ENCODE measurements at places on chromosomes 1 and 21.

DNA sequence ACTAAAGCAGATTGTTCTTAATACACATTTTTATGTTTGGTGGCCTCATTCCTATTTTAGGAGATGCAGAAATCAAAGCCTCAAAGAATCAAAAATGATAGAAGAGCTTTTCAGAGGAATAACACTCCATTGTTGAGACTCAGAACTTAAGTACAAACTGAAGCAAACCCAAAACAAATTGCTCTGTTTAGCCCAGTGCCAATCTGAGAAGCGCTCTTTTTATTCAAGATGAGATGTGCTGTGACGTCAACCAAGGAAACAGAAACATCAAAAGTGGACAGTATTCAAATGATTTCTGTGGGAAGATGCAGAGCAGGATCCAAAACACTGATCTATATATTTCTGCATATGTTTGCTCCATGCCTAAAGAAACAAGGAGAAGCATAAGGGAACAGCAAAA lies 18.0 kb downstream of the COLGALT2 start:
- no peak for DNase-seq

DNA sequence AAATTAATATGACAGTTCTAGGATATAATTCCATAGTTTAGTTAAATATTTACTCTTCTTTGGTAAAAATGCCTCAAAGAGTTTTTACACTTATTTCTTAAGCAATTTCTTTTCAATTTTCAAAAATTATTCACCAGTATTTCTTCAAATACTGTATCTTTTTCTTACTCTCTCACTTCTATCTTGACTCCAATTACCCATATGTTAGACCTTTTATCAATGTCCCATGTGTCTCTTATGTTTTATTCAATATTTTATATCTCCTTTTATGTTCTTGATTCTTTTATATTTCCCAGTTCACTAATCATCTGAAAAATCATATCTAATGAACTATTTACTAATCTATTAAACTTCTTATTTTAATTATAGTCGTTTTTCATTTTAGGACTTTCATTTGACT lies 11.5 kb upstream of the LRIF1 start:
- DNase-seq: no peak

GRCh38 chr1:114079596-114080190 lies 74.0 kb downstream of the SYT6 start:
- DNase-seq: no peak

DNA sequence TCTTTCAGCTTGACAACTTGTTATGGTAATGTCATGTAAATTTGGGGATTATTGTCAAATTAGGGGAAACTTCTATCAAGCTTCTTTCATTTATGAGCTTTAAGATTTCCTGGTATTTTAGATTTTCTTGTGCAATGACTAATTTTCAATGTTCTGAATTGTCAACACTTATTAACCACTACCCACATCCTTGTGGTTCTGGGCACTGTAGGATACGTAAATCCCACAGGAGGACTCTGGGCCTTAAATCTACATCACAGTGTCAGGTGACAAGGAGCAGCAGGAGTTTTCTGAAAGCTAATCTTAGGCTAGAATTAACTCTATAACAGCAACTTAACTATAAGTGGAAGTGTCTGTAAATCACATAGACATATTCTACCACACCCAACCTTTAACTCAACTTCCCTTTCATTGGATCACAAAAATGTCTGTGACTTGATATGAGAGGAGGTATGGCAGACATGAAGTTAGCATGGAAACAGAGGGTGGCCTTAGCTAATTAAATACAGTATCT lies 397.7 kb downstream of the HLX start:
- no peak for DNase-seq

DNA sequence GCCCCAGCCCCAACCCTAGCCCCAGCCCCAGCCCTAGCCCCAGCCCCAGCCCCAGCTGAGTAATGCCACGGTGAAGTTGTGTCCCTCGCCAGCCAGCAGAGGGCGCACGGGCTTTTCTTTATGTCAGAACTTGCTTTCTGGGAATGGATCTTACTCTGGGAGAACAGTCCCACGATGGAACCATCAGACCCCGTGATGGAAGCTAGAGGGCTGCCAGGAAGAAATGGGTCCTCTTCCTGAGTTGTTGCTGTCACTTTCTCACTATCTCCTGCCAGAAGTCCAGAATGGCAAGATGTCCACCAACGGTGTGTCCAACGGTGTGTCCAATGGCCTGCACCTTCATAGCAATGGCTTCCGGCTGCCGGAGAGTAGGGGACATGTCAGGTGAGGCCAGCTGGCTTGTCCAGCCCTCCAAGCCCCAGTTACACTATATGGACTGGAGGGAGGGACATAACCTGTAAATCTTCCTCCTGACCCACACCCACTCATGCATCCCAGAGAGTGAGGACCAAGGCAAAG lies 25.1 kb upstream of the TMEM222 start:
- peak; percentile 50 for DNase-seq

- DNase-seq: no peak
These were observed 72.8 kb downstream of the XCL2 start for GRCh38 chr1:168470901-168471431.

Data from stimulated activated effector memory CD8-positive, alpha-beta T cell treated with anti-CD3 and anti-CD28 coated beads, Interleukin-12 subunit alpha, Interleukin-12 subunit beta, amount 100 ng/mL, for 72 hours (primary cell).